ENCODE measurements at places on chromosomes 6 and 20.

DNA sequence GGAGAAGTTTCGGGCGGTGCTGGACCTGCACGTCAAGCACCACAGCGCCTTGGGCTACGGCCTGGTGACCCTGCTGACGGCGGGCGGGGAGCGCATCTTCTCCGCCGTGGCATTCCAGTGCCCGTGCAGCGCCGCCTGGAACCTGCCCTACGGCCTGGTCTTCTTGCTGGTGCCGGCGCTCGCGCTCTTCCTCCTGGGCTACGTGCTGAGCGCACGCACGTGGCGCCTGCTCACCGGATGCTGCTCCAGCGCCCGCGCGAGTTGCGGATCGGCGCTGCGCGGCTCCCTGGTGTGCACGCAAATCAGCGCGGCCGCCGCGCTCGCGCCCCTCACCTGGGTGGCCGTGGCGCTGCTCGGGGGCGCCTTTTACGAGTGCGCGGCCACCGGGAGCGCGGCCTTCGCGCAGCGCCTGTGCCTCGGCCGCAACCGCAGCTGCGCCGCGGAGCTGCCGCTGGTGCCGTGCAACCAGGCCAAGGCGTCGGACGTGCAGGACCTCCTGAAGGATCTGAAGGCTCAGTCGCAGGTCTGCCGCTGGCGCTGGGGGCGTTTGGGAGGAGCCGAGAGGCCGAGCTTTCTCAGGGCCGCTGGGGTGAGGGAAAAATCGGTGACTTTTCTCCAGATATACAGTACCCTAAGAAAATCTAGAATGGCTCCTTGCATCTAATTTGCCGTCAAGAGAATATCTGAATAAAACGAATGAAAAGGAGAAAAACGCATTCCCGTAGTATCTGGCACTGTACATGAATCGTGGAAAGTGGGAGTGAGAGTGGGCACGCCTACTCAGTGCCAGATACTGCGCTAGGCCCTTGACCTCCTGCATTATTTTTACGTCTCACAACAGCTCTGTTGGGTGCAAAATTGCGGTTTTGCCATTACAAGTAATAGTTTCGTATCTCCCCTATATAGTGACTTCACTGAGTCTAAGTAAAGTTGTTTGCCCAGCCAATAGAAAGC is 1.0 kb downstream of the CALHM6 start:
- peak; percentile 61 for DNase-seq

DNA sequence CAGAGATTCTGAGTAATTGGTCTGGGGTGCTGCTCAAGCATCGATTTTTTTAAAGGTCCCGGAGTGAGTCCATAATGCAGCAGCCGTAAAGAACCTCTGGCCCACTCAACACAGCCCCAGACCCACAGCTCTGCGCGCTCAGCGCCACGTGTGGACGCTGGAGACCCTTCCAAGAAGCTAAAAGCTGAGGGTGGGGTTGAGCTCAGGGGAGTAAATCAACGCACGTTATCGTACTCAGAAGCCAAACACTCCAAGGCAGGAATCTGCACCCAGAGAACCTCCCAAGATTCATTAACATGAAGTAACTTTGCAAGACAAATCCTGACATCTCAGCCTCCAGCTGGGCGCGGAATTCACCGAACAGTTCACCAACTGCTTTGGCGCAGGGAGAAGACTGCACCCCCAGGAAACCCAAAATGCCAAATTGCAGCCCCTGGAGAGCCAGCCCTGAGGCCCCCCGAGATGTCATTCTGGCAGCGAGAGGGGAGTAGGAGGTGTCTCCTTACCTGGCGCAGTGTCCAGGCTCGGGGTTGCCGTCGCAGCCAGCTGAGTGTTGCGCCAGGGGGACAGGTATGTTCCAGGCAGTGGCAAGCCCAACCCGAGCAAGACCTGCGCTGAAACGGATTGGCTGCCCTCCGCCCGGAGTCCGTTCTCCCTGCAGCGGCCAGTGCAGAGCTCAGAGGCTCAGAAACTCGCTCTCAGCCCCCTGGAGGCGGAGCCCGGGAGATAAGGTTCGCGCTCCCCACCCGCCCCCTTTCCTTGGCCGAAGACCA is at the start of gene COL21A1:
Gene COL21A1, minus strand, starts transcription at position 700 of the 773 bp plus-strand sequence. CDS start 64,962 bp downstream, outside the sequence.
- peak; percentile 28 for DNase-seq

GRCh38 chr6:139262519-139263300 is 29.1 kb downstream of the TXLNB start:
- peak; percentile 45 for DNase-seq

DNA sequence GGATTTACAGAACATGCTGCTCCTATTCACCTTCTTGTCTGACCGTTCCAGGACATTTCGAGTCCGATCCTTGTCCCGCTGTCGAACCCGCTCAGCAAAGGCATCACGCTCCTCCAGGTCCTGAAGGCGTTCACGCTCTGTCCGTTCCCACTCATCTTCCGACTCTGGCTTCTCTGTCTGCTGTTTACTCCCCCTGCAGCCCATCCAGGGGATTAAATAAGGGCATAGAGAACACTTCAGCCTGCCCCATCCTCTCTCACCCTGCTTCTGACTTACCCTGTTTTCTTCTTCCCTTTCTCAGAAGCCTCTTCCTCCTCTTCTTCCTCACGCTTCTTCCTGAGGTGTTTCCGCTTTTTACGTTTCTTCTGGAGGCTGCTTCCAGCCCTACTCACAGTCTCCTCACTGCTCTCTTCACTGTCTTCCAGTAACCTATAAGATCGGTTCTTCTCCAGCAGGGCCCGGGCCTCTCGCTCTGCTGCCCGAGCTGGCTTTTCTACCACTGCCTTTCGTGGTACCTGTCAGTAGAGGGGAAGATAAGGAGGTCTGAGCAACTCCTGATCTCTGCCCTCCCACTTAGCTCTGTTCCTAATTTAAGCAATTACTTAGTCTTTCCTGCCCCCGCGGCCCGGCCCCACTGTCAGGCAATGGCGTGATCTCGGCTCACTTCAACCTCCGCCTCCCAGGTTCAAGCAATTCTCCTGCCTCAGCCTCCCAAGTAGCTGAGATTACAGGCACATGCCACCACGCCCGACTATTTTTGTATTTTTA is 1.9 kb downstream of the DHX16 start:
- DNase-seq = no peak

DNA sequence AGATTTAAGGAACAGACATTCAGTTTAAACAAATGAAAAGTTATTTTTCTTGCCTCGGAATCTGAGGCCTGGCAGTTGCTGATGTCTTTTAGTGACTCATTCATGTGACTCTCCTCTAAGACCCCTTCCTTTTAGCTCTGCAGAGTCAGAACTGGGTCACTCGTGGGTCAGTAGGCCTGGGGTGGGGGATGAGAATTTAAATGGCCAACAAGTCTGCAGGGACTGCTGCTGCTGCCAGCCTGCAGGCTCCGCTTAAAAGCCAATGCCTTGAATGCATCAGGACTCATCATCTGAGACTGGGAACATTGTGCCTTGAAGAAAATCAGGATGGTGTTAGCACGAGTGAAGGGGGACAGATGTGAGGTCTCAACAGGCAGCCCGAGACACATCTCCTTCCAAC is 404.3 kb downstream of the CDH26 start:
- no peak for DNase-seq

- no peak for DNase-seq
Measured at GRCh38 chr6:168496997-168497331, 56.0 kb downstream of the SMOC2 start.

- DNase-seq = no peak
Measured at GRCh38 chr20:52031206-52031562, 160.4 kb downstream of the ZFP64 start.

- DNase-seq = no peak
Measured at GRCh38 chr20:61219021-61219431, 33.0 kb upstream of the CDH4 start.

- DNase-seq = no peak
Measured at GRCh38 chr20:58129721-58130151, 98.7 kb downstream of the ANKRD60 start.

DNA sequence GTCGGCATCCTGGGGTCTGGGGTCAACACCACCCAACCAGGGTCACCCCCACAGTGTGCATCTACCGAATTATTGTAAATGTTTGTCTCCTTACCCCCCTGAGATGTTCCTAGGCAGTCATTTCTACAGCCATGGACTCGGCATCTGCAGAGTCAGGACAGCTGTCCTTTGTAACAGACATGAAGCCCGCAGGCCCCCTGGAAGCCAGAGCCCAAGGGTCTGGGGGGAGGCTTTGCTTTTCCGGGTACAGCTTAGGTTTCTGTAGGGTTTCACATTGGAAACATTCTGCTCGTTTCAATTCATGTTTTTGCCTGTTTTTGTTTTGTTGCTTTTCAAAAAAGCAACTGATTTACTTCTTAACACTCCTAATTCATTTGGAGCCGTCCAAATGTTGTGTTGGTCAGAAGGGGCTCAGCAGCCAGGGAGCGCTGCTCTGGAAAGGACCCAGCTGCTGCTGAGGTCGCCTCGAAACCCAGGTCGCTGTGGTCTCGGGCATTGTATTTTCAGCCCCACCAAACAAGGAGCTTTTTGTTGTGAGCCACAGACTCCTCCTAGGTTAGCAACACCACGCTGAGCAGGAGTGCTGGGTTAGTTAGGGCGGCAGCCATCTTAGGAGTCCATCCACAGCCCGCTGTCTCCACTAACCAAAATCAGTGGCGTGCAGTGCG is 160.4 kb downstream of the TMEM242 start:
- no peak for DNase-seq

DNA sequence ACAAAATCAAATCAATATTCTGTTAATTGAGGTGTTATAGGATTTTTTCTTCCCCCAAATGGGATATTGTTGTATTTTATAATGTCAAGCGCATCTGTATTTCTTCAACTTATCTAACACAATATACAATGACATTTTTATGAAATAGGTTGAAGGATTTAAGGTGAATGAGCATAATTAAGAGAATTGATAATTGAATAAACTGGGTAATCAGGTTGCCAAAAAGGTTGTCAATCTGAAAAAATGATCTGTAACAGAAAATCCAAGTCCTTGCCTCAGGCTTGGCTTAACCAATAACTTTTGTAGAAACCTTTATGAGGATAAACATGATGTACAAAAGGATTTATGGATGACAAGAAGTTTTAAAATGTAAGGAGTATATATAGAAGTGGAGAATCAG is 1101.7 kb upstream of the EYS start:
- no peak for DNase-seq

GRCh38 chr20:14259689-14260088 is 77.7 kb downstream of the FLRT3 start:
- no peak for DNase-seq

GRCh38 chr6:45388328-45388727 is 10.6 kb upstream of the SUPT3H start:
- DNase-seq = no peak

GRCh38 chr6:52132292-52132691 is 44.9 kb upstream of the PKHD1 start:
- no peak for DNase-seq

DNA sequence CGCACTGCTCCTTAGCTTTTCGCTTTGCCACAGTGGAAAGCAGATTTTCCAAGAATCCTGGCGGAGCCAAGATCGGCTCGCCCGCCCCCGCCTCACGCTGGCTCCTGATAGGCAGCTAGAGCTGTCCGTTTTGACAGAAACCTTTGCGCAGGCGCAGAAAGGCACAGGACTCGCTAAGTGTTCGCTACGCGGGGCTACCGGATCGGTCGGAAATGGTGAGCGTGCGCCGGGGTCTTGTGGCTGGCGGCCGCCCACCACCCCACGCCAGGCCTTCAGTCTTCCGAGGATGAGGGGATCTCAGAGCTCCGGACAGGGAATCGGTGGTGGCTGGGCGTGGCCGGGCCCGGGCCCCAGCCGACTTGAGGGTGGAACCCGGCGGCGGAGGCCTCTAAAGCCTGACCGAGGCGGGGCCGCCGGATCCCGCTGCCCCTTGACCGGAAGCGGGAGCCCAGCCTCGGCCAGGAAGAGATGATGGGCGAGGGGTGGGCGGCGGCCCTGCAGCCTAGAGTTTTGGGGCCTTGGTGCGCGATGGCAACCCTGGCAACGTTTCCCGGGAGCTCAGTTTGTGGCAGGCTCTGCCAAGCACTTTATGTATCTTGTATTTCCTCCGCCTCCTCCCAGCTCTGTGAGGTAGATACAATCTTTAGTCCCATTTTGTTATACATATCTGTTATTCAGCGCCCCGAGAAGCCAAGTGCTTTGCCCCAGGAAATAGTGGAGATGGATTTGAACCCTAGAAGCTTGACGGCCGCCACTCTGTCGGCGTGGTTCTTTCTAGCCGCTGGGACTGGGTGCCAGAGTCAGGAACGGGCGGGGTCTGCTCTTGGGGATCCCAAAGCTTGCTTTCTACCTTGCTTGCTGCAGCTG is at the start of gene DYNLRB1:
Gene DYNLRB1, plus strand, starts transcription at position 176 of the 867 bp plus-strand sequence. Its CDS starts 37 bp downstream, at position 213.
- peak; percentile 98 for DNase-seq

- no peak for DNase-seq
Measured at GRCh38 chr6:46175446-46175845, 4.7 kb upstream of the ENPP5 start.

DNA sequence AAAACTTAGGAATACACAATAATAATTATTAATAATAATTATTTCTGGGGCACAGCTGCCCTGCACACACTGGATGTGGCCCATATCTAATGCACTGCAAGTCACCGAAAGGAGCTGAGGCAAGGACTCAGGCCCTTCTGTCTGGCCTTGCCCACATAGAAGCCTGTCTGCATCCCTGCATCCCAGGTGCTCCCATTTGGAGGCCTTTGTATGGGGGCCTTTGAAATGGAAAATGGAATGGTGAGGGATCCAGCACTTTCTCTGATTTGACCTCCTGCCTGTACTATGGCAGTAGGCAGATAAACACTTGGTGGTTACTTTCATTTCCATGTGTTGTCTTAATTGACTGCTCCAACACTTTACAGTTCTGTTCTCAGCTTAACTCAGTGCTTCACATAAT is 75.7 kb upstream of the PTCHD4 start:
- DNase-seq = no peak

GRCh38 chr6:124977067-124977908 is 15.1 kb downstream of the RNF217 start:
- DNase-seq = no peak

DNA sequence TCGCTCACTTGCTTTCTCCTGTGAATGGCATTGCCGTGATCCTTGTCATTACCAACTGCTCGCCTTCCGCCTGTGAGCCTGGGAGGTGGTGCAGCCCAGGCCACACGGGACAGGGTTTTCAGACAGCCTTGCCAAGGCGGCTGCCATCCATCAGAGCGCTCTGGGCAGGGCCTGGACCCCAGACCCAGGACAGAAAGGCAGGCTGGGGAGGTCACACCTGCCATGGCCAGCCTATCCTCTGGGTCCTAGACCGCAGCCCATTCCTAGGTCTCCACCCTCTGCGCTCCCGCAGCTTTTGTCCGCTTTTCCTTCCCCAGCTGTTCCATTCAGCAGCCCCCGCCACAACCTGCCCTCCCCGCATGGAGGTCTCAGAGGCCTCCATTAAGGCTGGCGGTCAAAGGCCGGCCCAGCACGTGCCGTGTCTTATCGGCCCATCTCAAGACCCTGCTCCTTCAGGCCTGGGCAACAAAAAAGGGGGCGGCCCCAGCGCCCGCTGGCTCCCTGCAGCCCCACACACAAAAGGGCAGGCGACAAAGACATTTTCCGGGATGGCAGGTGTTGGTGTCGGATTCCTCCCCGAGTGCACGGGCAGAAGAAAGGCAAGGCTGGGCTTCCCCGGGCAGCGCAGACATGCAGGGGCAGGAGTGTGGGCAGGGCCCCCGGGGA is 28.1 kb downstream of the INSM1 start:
- DNase-seq = no peak

DNA sequence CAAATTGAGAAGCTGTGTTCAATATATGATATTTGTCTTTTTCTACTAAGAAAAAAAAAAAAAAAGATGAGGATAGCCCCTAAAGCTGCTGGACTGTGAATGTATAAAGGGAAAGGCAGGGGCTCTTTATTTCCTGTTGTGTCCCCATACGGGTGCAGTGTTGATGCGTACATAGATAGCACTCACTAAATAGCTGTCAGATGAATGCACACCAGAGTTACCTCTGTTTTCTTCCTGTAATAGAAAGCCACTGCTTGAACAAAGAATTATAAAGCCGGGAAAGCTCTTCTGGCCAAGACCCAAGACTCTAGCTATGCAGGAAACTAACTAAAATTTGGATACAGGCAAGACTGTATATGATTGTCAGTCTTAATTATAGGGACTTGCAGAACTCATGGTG is 260.0 kb downstream of the FARS2 start:
- DNase-seq = no peak
